Fibroblast of skin of right biceps (primary cell): ENCODE measurements at places on chromosomes 12 and 14.

DNA sequence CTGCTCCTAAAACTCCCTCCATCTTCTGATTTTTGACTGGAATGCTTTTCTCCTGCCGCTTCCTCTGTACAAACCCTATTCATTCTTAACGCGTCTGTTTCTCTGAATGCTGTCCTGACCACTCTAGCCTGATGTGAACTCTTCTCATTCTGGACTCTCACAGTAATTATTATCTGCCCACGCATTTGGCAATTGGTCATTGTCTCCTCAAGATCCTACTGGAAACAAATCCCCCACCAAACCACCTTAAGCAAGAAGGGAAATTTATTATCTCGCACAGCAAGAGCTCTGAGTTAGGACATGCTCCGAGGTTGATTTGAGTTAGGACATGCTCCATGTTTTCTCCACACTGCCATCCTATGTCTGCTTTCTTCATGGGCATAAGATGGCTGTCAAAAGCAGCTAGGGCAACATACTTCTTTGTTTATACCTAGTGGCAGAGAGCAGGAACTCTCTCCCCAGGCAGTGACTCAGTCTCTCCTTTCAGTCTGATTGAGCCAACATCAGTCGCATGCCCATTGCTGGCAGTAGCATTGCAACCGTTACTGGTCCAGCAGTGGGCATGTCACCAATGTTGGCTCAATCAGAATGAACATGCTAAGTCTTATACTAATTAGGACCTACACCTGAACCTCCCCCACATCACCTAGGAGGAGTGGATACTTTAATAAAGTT, 102.2 kb downstream of the SSPN start:
- DNase-seq, result no peak

DNA sequence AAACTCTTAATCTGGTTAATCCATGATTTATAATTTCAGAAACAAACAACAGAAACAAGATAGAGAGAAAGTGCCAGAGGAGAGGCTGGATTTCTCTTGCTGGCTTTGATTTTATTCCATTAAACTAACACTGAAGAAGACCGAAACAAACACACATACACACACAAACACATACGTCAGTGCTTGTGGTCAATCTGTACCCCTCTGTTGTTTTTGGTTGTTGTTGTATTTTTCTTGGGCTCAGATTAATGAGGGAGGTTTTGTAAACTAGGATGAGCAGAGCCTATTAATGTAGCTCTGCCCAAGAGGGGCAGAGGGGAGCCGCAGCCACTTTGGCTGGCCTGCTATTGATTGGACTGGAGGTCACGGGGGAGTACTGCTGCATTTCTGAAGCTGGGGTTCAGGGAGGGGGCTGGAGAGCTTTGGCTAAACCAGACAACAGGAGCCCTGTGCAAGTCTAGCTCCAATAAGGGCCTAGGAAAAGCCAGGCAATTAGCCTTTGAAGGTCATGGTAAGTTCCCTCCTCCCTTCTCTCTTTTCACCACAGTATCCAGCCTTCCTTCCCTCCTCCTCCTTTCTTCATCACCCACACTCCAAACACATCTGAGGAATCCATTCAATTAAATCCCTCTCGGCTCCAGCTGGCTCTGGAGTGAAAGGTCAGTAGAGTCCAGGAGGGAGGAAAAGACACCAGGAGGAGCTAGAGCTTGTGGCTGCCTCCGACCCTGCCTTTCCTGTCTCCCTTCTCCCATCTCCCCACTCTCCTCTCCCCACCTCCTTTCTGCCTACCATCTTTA, 344.1 kb upstream of the LMO3 start:
- DNase-seq, result no peak

DNA sequence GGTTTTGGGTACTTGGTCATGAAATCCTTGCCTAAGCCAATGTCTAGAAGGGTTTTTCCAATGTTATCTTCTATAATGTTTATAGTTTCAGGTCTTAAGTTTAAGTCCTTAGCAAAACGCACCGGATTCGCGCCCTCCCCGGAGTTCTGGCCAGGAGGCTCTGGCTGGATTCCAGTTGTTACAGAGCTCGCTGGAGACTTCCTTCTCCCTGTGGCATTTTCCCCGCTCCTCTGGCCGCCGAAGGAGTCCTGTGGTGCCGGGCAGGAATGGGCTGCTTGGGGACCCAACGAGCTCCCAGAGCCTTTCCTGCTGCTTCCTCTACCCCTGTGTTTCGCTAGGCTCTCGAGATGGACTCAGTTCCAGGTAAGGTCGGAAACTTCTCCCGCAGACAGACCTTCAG, 335.9 kb downstream of the AEBP2 start:
- DNase-seq, result no peak

- DNase-seq, result no peak
Observed at GRCh38 chr12:124550123-124551089, 17.0 kb downstream of the NCOR2 start.

GRCh38 chr12:103712216-103712615, 125.1 kb downstream of the STAB2 start:
- no peak for DNase-seq

GRCh38 chr12:12562016-12562483, 613 bp downstream of the DUSP16 start:
- DNase-seq, result peak; percentile 39

GRCh38 chr12:75177997-75178396, 31.6 kb downstream of the KCNC2 start:
- DNase-seq, result peak; percentile 80

- DNase-seq, result no peak
Observed at GRCh38 chr14:53231171-53231570, 78.0 kb upstream of the DDHD1 start.

GRCh38 chr12:47730341-47730744, 5.1 kb upstream of the ENDOU start:
- DNase-seq, result no peak

- no peak for DNase-seq
Observed at GRCh38 chr12:13957576-13957975, 23.8 kb downstream of the GRIN2B start.

GRCh38 chr14:43411841-43412240, 1095.2 kb downstream of the FSCB start:
- DNase-seq, result no peak

DNA sequence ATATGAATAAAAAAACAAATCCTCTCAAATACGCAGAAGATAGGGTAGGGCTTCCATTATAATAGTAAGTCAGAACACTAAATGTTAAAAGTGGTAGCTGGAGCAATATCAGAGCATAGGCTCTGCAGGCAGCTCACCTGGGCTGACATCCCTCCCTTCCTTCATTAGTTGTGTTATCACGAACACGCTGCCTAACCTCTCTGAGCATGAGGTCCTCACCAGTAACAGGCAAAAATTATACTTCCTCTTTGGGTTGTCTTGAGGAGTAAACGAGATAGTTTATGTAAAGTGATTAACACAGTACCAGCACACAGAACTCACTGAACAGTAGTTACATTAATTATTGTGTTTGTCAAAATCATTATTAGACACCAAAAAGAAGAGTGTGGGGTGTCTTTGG, 154.3 kb downstream of the STXBP6 start:
- no peak for DNase-seq

DNA sequence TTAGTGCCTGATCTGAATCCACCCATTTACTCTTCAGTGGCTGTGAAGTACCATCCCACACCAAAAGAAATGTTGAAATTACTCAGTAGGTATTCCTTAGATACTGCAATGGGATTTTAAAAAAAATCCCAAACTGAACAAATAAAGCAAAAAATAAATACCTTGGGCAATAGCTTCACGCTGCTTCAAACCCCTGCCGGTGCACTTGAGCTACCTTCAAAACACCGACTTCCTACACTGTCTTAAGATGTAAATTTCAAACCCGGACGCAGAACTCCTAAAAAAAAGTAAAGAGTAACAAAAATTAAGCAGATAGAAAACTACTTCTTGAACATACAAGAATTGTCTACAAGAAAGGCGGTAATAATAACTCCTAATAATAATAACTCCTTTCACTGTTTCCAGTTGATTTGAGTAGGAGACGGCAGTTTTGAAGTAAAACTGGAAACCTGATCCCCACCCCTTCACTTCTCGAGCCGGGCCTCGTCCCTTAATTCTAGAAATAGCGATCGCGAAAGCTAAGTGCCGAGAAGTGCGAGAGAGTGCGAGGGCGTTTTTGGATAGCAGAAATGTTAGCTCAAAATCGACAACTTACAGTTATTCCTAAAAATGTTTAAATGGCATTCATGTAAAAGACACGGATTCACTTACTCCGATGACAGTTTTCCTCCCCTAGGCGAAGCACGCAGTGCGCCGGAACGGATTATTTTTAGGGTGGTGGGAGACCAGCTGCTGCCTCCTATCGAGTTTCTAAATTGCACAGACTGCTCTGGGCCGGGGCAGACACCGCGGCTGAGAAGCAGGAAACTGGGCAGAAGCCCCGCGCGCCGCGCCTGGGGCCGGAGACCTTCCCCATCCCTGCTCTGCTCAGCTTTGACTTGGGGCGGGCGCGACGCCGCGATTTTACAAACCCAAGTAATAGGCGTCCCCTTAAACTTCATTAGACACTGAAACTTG, at the start of gene ABCC9:
Gene ABCC9 (minus strand): TSS at position 878 of the 957 bp plus-strand sequence. CDS start 4,752 bp downstream, outside the sequence.
- DNase-seq, result peak; percentile 24

GRCh38 chr12:106378788-106379187, 21.2 kb downstream of the POLR3B start:
- DNase-seq, result no peak

- DNase-seq, result no peak
Observed at GRCh38 chr12:73308079-73308478, 1035.9 kb downstream of the TRHDE start.

GRCh38 chr12:106096376-106096775, 42.4 kb downstream of the NUAK1 start:
- no peak for DNase-seq

- DNase-seq, result peak; percentile 20
Observed at GRCh38 chr12:31531893-31532292, 59.0 kb downstream of the DENND5B start.

GRCh38 chr12:546920-547845, 87.4 kb downstream of the B4GALNT3 start:
- DNase-seq, result peak; percentile 54

DNA sequence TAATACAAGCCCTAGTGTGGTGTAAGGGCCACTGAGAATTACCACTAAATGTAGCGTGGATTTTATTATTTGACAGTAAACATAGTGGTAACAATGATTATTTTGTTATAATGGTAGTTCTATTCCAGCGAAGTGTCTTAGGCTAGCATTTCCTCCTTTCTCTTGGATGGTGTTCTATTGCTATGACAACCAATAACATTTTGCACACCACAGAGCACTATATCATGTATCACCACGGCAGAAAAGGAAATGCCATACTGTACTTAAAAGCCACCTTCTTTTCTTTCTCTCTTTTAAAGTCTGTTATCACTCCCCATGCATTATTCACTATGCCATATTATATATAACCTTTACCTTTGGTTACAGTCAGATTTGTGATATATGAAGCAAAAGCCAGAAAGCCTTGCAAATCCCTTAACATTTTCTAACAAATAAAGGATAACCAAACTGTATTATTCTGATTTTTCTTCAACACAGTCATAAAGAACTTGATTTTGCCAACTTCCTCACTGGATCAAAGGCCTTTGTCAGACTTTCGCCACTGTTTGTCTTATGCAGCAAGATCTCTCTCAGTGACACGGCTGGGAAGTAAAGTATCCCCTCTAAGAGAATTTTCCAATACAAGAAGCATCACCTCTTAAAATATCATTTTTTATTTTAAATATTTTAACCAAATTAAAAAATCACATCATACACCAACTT, 195.8 kb downstream of the FOXN3 start:
- DNase-seq, result peak; percentile 77

DNA sequence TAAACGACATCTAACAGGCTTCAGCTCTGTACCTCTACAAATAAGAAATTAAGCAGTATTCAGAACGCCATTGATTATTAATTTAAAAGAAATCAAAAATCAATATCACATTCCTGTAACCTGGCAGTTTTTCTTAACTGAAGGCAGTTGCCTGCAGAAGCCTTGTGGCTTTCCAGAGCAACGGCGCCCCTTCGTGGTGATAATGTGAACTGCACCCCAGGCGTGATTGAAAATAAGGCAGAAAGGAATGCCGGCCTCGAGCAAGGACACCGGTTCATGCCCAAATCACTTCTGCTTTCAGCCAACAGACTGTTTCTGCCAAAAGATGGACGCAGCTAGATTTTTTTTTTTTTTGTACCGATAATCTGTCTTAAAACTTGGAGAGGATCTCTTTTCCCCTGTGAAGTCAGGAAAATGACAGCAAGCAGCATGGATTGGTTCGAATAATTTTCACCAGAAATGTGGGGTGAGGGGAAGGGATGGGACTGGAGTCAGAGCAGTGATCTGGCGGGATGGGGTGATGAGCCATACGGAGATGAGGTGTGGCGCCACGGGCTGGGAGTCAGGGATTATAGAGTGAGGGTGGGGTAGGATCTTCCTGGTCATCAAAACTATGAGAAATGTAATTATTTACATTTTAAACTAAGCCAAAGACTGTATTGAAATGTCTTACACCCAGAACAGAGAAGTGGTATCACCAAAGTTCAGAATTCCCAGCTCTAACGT, 473.0 kb downstream of the DPF3 start:
- peak; percentile 61 for DNase-seq

DNA sequence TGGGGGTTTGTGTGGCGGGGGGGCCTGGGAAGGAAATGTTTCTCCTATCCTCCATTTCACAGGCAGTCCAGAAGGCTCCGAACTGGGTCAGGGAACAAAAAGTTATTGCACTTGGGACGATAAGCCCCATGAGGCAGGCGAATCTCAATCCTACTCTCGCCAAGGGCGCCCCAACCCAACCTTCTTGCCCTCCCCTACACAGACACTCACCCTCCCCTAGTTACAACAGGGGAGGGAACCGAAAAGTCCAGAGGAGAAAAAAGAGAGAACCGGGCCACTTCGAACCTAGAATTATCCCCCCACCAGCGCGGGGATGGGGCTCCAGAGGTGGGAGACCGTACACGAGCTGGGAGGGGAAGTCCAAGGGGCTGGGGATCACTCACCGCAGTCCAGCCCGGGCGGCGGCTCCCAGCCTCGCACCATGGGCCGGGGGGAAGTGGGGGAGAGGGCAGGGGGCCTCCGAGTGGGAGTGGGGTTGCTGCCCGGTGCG, 357 bp downstream of the HOMEZ start:
- no peak for DNase-seq

- no peak for DNase-seq
Observed at GRCh38 chr14:71377099-71377498, 469.8 kb downstream of the PCNX1 start.

- DNase-seq, result no peak
Observed at GRCh38 chr12:94604366-94604698, 46.0 kb downstream of the TMCC3 start.

DNA sequence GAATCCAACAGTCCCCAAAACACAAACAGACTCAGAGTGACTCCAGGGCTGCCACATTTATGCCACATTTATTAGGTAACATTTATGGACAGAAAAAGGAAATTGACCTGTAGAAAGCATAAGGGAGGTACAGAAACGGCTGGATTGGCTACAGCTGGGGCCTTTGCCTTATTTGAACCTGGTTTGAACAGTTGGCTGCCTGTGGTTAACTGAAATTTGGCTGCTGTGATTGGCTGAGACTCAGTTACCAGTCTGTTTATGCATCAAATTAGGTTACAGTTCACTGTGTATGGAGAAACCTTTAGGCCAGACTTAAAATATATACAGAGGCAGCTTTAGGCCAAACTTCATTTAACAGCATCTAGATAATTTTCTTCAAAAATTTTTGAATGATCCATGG, 27.8 kb upstream of the PCNX1 start:
- DNase-seq, result no peak
